ENCODE measurements at places on chromosomes 3 and 15.

- no peak for DNase-seq
These were observed 113.5 kb downstream of the FNDC3B start for GRCh38 chr3:172152874-172153273.

- peak; percentile 66 for DNase-seq
These were observed 118.8 kb downstream of the LPP start for GRCh38 chr3:188272481-188273372.

DNA sequence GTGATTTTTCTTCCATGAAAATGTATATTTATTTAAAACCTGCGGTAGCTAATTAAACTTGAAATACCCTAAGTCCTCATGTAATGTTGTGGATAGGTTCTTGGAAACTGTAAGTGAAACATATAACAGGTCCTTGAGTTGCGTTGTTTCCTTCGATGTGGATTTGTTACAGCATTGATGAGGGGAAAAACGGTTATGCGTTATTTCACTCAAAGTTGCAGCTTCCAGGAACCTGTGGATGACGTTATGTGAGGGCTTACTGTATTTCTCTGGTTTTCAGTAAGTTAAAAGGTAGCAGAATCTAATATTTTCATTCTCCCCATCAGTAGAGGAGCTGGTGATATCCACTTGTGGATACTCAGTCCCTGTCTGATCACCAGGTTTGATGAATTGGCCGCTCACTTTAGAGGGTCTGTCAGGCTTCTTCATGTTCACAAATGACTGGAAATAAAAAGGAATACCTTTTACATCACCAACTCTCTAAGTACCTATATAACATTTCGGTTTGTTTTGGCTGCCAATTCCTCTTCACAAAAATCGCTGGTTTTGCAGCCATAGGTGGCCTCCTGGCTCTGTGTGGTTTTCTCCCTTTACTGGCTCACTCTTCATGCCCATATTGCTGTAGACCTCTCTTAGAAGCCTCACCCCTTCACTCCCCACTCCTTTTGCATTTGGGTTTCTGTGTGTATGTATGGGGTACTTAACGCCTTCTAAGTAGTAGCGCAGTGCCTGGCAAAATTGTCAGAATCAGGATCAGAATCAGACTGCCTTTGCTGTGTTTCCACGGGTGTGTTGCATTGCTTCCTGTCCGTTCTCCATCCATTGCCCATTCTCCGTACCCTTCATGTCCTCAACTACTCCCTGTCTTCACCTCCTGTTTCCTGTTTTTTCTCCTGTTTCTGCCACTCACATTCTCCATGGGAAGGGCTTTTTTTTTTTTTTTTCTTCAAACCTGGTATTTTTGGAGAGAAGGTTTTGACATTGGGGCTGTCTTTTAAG lies 112.6 kb downstream of the FNDC3B start:
- DNase-seq: no peak

DNA sequence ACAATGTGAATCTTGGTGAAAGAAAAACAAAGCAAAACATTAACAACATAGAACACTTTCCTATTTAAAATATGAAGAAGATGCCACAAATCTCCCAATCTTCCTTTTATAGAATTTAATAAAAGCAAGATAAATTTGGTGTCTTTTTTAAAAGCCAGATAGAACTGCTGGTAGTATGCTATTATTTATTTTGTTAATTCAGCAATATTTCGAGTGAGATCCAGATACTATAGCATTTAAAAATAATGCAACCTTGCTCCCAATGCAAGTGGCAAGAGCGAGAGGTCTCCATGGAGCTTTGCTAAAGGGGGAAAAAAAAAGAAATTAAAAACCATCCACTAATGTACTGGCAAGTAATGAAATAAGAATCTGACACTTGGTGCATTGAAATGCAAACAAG lies 121.8 kb downstream of the IL20RB start:
- DNase-seq: no peak

- DNase-seq: no peak
These were observed 2.8 kb upstream of the SST start for GRCh38 chr3:187673012-187673411.
